ENCODE measurements at places on chromosomes 5 and 9.

DNA sequence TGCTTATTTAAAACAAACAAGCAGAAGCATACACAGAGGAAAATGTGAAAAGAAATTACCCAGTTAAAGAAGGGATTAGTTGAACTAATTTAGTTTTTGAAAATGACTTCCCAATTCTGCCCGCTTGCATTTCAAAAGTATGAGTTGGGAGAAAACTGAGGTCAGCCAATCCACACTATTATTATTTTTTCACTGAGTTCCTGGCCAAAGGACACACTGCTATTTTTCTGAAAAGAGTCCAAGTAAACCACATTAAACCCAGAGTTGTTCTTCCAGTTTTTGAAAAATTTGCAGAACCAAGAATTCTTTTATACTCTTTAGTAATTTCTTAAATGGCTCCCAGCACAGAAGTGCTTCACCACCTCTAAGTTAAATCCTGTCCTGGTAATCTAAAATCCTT is 7.5 kb downstream of the SMU1 start:
- DNase-seq: no peak

GRCh38 chr5:102528600-102528999 is 29.8 kb upstream of the SLCO6A1 start:
- no peak for DNase-seq

DNA sequence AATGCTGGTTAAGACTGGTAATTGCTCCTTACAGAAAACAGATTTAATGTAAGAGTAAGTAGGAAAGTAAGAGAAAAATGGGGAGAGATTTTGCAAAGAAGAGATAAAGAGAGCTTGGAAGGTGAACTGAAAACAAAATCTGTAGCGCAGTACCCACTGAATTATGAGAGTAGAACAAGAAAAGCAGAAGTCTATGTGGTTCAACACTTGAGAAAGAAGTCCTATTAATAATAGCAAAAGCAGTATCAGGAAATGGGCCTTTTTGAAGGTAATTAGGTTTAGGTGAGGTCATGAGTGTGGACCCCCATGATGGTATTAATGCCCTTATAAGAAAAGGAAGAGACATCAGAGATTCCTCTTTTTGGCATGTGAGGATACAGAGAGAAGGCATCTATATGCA is 460.6 kb downstream of the CETN3 start:
- no peak for DNase-seq

GRCh38 chr5:94072116-94072515 is 330.7 kb upstream of the POU5F2 start:
- no peak for DNase-seq

- no peak for DNase-seq
Observed at GRCh38 chr5:112159435-112159834, 259.6 kb downstream of the EPB41L4A start.

DNA sequence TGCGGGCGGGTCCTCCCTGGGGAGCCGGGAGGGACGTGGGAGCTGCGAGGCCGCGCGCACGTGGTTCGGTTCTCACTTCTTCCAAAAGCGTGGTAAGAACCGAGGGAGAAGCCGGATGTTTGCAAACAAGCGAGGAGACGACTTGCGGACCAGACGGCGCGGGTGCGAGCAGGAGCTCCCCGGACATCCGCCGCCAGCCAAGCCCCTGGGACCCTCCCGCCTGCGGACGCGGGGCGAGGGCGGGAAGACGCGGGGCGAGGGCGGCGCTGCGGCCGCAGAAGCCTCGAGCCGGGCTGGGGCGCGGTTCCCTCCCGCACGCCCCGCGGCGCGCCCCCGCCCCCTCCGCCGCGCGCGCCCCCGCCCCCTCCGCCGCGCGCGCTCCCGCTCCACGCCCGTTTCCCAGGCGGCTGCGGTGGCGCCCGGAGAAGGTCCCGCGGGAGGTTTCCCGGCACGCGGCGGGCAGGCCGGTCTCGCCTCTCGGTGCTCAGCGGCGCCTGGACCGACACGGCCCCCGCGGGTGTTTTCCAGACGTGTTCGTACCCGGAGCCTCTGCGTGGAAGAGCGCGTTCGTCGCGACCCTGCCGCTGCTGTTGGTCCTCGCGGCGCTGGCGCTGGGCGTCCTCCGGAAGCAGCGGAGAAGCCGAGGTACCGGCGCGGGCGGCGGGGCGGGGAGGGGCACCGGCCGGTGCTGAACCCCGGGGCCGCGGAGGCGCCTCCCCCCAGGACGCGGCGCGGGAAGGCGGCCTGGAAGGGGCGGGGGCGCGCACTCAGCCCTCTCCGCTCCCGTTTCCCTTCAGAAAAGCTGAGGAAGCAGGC is 12.8 kb downstream of the BTNL9 start:
- no peak for DNase-seq

DNA sequence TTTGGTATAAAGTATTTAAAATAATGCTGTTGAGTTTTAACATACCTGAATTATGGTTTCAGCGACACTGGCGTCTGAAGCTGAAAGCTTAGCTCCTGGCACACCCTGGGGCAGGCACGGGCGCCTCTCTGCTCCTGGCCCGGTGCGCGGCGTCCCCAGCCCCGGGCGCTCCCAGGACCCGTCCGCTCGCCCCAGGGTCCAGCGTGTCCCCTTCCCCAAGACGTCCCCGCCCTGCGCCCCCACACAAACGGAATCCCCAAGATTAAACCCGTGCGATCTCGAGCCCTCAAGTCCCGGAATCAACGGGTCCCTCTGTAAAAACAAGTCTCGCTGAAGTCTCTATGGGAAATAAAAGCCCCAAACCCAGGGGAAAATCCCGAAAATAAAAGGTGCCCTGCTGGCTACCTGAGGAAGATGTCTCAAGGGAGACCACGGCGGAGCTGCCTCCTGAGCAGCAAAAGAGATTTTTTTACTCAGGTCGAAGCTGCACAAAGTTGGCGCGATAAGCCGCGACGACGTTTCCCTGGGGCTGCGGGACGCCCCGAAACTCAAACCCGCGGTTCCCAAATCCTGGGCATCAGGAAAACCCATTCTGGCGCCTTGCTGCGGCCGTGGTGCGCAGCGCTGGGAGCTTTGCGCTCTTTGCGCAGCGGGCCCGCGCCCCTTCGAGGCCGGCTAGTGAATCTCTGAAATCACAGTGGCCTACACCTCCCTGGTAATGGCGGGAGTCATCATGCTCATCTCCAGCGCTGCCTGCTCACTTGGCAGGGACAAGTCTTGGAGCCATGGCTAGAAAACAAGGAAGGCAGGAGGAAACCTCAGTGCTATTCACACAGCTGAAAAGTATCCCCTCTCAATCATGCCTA is 6.3 kb upstream of the IFNA8 start:
- no peak for DNase-seq

DNA sequence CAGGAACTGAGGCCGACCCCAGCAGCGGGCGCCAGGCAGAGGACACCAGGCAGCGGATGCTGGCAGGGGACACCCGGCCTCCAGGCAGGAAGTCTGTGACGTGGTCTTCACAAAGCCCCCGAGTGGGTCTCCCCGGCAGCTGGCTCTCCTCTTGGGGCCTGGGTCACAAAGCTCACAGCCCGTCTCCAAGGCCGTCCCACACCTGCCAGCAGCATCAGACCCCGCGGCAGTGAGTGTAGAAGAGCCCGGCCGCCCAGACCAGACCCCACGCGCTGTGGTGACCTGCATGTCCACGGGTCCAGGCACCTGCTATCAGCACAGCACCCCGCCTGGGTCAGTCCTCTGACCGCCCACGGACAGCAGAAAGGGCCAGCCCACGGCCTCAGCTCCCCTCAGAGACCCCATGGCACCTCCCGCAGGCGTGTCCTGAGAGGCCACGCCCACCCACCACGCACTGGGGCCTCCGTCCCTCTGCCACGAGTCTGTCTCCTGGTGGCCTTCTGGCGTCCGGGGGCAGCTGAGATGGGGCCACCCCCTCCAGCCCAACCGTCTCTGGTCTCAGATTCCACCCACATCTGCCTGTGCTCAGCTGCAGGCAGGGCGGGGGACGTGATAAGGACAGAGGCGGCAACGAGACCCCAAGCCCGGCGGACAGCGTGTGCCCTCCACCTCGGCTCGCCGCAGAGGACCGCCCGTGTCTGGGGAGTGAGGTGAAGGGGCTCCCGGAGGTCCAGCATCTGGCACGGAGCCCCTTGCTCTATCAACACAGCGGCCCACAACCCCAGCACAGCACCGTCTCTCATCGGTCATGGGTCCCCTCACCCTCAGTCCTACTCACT is 34.2 kb downstream of the EXD3 start:
- no peak for DNase-seq

DNA sequence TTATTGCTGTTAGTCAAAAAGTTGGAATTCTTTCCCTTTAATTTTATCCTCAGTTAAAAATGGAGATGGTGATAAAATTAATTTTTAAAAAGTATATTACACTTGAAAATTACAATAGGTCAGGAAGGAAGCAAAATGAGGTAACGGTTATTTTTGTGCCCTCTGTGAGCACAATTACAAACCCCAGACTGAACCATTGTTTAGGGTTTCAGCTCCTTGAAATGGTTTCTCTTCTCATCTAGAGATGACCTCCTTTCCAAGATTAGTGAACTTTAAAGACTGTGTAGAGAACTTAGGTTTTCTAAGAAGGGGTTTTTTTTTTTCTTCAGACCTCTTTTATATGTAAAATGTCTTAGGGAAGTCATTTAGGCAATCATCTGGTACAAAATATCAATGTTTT is 126.2 kb upstream of the CHD1 start:
- DNase-seq: no peak

- no peak for DNase-seq
Observed at GRCh38 chr5:149680810-149681221, 49.3 kb upstream of the PPARGC1B start.

- no peak for DNase-seq
Observed at GRCh38 chr9:70883963-70884793, 237.2 kb downstream of the TRPM3 start.

DNA sequence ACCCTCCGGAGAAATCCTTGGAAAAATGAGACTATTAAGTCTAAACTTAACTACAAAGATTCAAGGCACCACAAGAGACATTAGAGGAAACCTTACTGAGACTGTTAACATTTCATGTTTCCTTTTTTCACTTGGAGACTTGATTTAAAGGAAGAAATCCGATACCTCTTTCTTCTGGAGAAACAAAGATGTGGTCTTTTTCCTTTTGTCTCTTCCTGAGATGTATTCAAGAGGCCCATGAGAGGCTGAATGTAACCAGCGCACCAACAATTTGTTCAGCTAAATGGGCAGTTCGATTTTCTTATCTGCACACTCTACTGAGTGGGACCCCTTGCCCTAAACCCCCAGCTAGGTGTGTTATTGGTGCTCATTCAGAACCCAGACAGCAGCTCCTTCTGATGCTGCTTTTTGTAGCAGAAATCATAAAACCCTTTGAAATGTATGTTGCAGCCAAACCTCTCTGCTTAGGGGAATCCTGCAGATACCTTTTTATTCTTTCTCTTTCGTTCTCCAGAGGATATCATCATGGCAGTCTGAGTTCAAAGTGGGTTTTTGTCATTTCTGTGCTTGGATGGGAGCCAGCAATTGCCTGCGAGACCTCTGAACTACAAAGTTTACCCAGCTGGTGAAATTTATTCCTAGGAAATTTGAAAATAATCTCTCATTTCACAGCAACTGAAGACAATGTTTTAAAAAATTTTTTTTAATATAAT is 41.9 kb upstream of the ACTBL2 start:
- DNase-seq: no peak

GRCh38 chr9:18330401-18331309 is 143.3 kb upstream of the ADAMTSL1 start:
- DNase-seq: no peak

- no peak for DNase-seq
Observed at GRCh38 chr9:121912812-121913627, 180.1 kb downstream of the TTLL11 start.

- DNase-seq: no peak
Observed at GRCh38 chr9:68755752-68756151, 50.7 kb downstream of the PIP5K1B start.

- DNase-seq: no peak
Observed at GRCh38 chr5:10110228-10110627, 139.5 kb downstream of the ATPSCKMT start.

DNA sequence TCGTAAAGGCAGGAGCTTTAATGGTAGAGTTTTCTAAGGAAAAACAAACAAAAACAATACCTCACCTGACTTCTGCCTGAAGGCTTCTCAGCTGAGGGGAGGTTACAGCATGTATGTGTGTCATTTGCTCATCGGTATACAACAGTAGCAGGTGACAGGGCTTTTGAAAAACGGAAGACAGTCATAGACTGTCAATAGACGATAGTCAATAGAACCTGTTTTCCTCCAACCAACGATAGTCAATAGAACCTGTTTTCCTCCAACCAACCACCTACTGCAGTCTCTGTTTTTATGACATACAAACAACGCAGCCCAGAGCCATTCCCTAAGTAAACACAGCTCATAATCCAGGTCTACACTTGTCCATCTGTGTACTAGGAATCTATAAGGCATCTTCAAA is 74.6 kb downstream of the RETREG1 start:
- DNase-seq: no peak

- DNase-seq: no peak
Observed at GRCh38 chr9:18331808-18332209, 142.1 kb upstream of the ADAMTSL1 start.

DNA sequence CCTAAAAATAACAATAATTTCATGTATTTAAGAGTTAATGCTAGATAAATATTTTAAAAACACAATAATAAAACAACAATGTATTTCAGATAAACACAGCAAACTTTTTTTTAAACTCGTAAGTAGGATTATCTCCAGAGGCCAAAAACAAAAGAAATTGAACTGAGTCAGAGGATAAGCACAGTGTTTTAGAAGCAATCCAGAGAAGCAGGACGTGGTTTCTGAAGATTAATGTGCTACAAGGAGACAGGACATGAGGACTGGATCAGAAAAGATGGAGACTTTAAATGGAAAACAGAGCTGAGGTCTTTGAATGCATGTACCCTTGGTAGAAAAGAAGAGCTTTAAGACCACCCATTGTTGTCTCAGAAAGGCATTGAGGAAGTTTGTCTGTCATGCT is 491.2 kb upstream of the TLE4 start:
- no peak for DNase-seq

- no peak for DNase-seq
Observed at GRCh38 chr9:115127191-115127817, 9.3 kb upstream of the TNC start.

- no peak for DNase-seq
Observed at GRCh38 chr5:34676416-34676815, 20.3 kb downstream of the RAI14 start.

- DNase-seq: no peak
Observed at GRCh38 chr5:9655641-9656040, 25.5 kb upstream of the TAS2R1 start.

- no peak for DNase-seq
Observed at GRCh38 chr9:134967547-134967930, 49.8 kb upstream of the FCN1 start.

- DNase-seq: no peak
Observed at GRCh38 chr5:172807766-172808311, 26.2 kb upstream of the ERGIC1 start.

DNA sequence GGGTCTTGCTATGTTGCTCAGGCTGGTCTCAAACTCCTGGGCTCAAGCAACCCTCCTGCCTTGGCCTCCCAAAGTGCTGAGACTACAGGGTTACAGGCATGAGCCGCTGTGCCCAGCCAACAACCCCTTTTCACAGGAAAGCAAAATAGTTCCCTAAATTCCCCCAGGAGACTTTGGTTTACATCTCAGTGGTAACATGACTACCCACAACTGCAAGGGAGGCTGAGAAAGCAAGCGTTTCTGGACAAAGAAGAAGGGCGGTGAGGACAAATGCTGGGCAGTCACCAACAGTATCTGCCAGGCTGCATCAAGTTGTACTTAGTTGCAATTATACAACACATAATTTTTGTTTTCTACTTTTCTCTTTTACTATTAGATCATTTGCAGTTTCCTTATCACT is 7.4 kb upstream of the ADGRD2 start:
- no peak for DNase-seq

- DNase-seq: no peak
Observed at GRCh38 chr5:58615972-58616371, 33.1 kb downstream of the RAB3C start.
